GM12865 (cell line): ENCODE measurements at places on chromosomes 7 and 10.
A peak's percentile ranks its signal among the peaks of the same experiment; 100 is the strongest.

DNA sequence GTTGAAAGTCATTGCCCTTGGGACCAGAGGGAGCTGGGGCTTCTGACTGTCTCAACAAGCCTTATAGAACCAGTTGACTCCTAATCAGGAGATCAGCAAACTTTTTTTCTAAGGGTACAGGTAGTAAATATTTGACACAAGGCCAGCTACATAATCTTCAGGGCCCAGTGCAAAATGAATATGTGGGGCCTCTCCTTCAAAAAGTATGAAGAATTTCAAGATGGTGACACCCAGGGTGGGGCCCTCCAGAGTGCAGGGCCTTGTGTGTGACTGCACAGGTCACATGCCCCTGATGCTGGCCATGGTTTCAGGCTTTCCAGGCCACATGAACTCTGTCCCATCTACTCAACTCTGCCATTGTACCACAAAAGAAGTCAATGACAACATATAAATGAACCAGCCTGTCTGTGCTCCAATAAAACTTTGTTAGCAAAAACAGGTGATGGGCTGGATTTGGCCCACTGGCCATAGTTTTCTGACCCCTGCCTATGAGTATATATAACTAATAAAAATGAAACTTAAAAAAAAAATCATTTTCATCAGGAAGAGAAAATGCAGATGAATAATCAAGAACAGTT lies 6.1 kb downstream of the MMRN2 start:
- no peak for DNase-seq

DNA sequence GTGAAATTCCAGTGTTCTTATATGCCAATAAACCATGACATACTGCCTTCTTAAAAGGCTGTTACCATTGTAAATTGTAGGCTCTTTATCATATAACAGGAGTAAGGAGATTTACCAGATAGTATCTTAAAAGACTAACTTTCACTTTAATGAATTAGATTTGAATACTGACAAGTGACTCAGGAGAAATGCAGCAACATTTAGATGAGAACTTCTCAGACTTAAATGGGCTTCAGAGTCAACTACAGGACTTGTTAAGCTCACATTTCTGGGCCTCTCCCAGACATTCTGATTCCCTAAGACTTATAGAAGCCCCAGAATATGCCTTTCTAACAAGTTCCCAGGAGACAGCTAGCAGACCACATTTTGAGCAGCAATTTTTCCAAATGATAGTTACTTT lies 466.3 kb downstream of the ARL4A start:
- DNase-seq = no peak

DNA sequence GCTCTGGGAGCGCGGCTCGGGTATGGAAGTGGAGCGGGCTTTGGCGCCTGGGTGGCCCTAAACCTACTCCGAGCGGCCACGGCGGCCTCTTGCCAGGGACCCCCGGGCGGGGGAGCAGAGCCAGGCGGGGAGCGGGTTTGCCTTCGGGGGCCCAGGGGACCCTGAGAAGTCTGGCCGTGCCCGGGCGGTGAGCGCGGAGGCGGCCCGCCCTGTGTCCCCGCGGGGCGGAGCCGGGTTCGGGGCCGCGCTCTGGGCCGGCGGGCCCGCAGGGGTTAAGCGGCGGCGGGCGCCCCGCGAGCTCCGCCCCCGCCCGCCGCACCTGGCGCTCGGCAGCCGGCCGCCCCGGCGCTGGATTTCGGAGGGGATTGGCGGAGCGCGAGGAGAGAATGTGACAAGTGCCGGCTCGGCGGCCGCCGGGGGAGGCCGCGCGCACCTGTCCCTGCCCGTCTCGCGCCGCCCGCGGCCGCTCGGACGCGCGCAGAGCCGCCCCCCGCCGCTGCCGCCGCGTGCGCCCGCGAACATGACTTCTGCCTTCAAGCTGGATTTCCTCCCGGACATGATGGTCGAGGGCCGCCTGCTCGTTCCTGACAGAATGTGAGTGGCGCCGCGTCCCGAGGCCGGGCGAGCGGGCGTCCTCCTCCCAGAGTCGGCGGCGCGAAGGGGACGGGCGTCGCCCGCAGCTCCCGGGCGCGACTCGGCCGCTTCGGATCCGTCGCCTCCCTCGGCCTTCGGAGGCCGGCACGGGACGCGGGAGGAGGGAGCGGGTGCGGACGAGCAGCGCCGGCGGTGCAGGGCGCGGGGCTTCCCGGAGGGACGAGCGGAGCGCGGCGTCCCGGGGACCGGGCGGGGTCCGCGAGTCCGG lies at the start of gene CELF2:
Gene CELF2 (plus strand): TSS at position 303 of the 862 bp plus-strand sequence. CDS start 218 bp downstream, at position 521.
- DNase-seq = peak; percentile 88

- no peak for DNase-seq
Measured at GRCh38 chr10:34528320-34528719, 286.8 kb downstream of the PARD3 start.

- no peak for DNase-seq
Measured at GRCh38 chr7:39667341-39667923, 44.1 kb downstream of the RALA start.

- DNase-seq = no peak
Measured at GRCh38 chr7:129443612-129444011, 9.4 kb downstream of the STRIP2 start.

DNA sequence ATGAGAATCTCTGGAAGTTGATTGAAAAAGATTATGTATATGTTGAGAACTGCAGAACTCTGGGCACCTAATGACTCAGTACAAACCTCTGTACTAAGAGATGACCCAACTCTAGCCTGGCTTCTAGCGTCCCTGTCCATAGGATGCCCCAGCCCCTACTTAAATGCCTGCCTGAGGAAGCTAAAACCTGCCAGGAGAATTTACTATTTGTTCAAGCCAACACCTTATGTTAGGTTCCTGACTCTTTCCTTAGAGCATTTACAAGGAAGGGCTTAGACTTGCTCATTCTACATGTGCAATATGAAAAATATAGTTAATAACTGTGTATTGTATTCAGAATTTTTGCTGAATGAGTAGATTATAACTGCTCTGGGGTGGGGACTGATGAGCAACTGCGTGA lies 37.5 kb upstream of the AOAH start:
- no peak for DNase-seq

DNA sequence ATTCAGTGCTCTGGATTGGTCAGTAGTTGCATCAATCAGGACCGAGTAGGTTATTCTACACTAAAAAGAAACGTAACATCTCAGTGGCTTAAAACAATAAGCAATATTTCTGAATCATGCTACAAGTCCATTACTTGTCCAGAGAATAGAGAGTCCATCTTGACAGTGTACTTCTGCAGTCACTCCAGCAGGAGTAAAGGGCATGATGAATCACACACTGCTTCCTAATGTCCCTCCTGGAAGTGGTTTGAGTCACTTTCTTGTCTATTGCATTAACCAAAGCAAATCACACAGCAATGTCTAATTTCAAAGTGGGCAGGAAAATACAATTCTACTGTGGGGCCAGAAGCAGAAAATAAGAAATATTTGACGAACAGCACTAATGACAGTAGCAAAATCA lies 124.8 kb downstream of the TSPAN12 start:
- DNase-seq = no peak

DNA sequence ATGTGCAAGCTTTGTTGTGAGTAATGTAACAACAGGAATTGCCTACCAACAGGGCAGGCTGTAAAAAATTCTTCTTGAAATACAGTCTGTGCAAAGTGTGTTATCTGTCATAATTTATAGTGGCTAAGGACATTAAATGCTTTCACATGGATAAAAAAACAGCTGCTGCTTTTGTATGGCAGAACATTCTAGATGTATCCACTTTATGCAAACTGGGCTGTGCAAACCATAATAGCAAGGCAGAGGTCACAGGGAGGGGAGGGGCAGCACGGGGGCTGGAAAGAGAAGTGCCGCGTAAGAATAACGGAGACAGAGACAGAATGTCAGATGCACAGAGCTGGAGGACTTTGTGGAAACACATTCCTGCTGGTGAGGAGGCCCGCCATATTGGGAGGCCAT lies 86.1 kb downstream of the VOPP1 start:
- no peak for DNase-seq

DNA sequence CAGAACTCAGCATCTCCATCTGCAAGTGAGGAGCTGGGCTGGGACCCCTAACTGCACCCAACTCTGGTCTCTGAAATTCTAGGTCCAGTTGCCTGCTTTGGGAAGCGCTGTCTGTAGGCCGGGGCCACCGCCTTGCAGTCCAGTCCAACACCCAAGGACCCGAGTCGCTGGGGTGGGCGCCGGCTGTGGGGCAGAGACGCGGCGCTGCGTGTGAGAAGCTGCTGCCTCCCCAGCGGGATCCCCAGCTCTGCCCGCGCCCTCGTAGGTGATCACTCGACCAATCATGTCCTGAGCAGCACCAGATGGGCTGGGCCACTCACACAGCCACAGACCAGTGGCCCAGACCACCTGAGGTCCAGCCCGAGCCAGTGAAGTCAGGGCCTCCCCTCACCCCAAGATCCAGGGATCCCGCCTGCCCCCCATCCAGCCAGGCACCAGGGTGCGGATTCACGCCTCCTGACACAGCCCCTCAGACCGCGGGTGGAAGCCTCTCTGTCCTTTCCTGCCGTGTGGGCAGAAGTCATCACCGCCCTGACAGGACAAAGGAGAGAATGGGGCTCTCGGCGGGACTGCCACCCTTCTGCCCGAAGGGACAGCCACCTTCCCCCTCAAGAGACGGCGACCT lies 67.4 kb upstream of the ADGRA1 start:
- no peak for DNase-seq
